Right lobe of liver (tissue), 6 donors: ENCODE measurements at places on chromosomes 1 and 21. TPM values are rescaled to one million over a fixed set of nuclear protein-coding genes. Genes with fewer than 3 reads are reported as not detected.

- DNase-seq = peak; percentile 49
- no peak overlapping the region for H3K27ac ChIP-seq
- no peaks in the 10 kb centered on the region for H3K27me3 ChIP-seq
These were observed 20.7 kb downstream of the C1QB start for GRCh38 chr1:22673486-22674409.

DNA sequence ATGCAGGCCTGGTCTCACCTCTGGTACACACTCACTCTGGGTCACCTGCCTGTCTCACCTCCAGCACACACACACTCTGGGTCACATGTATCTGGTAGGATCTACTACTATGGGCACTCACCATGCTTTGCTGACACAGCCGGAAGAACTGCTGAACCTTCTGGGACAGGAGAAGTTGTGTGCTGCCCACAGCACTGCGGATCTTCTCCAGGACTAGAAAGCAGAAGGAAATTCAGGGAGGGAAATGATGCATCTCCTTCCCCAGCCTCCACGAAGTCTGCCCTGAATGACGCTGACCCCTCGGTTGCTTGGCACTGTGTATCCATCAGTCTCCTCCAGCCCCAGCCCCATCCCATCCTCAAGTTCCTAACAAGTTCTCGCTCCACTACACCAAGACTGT is 7.9 kb upstream of the SMIM12 start:
- no peaks in the 10 kb centered on the region for H3K27me3 ChIP-seq
- no peak for DNase-seq
- no peak overlapping the region for H3K27ac ChIP-seq
- H3K4me3 ChIP-seq = no peak overlapping the region

DNA sequence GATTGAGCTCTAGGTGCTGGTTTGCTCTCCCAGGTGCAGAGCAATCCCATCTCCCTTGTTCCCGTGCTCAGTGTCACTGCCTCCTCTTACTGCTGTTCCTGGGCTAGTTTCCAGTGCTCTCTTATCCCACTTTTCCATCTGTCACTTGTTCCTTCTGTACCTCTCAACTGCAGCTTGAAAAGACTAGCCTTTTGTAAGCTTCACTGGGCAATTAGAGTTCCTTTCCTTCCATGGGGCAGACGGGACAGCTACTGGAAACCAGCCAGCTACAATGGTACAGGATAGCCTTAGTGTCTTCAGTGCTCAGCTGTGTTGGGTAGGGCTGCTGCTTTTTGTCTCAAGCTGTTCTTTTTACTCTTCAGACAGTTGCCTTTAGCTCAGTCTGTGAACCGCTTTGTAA is 31.6 kb downstream of the AGT start:
- H3K36me3 ChIP-seq = peaks cover 21% of the 10 kb centered on the region
- DNase-seq = no peak
- peak overlapping the region; percentile 83 for H3K27ac ChIP-seq

DNA sequence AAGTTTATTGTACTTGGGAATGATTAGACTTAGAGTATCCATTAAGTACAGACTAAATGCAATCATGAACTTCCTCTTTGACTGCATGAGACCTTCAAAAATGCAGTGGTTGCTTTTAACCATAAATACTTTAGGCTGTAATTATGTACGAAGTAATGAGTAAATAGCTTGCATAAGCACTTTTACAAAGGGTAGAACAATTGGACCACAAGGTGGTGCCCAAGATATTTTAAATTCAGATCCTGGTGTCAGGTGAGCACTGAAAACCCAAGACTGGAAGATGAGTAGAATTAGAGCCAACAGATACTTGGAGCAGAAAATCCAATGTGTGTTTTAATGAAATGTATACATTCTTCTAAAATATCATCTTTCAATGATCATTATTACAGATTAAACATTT is 43.4 kb upstream of the RHOU start:
- peaks cover under 1% of the 10 kb centered on the region for H3K4me1 ChIP-seq
- H3K27me3 ChIP-seq = no peaks in the 10 kb centered on the region
- no peaks in the 10 kb centered on the region for H3K36me3 ChIP-seq
- H3K4me3 ChIP-seq = no peak overlapping the region

GRCh38 chr1:1290238-1290731 is 10.0 kb downstream of the SCNN1D start:
- no peak overlapping the region for H3K27ac ChIP-seq
- no peaks in the 10 kb centered on the region for H3K27me3 ChIP-seq
- peak; percentile 81 for DNase-seq
- no peaks in the 10 kb centered on the region for H3K36me3 ChIP-seq
- no peak overlapping the region for H3K4me3 ChIP-seq

DNA sequence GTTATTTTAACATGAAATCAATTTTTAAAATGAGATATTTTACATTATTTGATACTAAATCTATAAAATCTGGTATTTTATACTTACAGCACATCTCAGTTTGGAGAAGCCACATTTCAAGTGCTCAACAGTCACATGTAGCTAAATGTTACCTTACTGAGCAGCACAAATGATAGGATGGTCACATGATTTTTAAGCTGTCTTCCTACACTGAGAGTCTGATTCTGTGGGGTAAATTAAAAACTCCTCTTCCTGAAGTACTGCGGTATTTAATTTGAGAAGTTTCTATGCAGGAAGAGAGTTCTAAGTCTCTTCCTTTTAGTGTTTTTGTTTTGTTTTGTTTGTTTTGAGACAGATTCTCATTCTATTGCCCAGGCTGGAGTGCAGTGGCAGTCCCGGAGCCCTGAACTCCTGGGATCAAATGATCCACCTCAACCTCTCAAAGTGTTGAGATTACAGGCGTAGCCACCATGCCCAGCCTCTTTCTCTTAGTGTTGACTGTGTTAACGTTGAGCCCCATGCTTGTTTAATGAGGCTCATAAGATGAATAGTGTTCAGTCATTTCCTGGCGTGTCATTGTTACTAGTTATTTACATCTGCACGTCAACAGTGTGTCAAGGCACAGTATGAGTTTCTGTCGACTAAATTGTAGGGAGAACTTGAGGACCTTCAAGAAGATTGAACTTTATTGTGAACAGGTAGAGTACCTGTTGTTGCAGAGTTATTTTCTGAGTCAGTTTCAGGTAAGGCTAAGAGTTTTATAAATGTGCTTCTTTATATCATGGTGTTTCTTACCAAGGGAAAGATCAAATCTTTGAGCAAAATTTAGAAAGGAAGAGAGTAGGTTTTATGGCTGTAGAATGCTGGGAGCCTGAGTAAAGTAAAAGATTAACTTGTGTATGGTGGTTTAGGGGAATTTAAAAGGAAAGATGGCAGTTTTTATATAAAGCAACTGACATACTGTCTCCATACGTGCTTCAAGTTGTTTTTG is 3.3 kb downstream of the CNST start:
- H3K27me3 ChIP-seq = no peaks in the 10 kb centered on the region
- H3K4me1 ChIP-seq = peaks cover 6% of the 10 kb centered on the region
- no peak for DNase-seq
- no peak overlapping the region for H3K4me3 ChIP-seq

GRCh38 chr1:183932412-183932811 is 105.1 kb downstream of the COLGALT2 start:
- DNase-seq = peak; percentile 35
- H3K4me1 ChIP-seq = no peaks in the 10 kb centered on the region
- no peak overlapping the region for H3K27ac ChIP-seq
- H3K36me3 ChIP-seq = no peaks in the 10 kb centered on the region
- no peaks in the 10 kb centered on the region for H3K27me3 ChIP-seq
- H3K4me3 ChIP-seq = no peak overlapping the region

- no peaks in the 10 kb centered on the region for H3K27me3 ChIP-seq
- no peaks in the 10 kb centered on the region for H3K4me1 ChIP-seq
- H3K4me3 ChIP-seq = no peak overlapping the region
- H3K36me3 ChIP-seq = no peaks in the 10 kb centered on the region
- no peak for DNase-seq
These were observed 7.9 kb downstream of the CSTB start for GRCh38 chr21:43767984-43768867.

DNA sequence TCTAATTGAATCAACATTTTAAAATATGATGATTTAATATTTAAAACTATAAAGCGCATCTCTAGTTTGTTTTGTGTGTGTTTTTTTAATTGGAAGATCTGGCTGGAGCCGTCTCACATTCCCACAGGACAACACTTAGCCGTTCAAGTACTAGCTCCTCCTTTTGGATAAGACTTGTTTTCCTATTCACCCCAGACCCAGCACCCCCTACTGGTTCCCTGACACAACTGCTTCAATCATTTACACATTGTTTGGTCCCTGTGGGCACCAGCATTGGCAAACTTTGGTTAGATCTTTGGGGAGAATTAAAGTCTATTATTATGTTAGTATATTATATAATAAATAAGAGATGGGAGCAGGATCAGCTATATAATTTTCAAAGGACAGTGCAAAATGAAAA is 34.5 kb downstream of the TYW3 start:
- no peak for DNase-seq
- H3K27ac ChIP-seq = no peak overlapping the region
- H3K4me3 ChIP-seq = no peak overlapping the region

Gene BTG2
- 3.3 TPM for total RNA-seq

Gene SAMD11
- total RNA-seq = 4.3 TPM

Gene CBR1
- total RNA-seq = 688 TPM

Gene ZNF695
- not detected for total RNA-seq
